ENCODE measurements at places on chromosomes 12 and 14.

DNA sequence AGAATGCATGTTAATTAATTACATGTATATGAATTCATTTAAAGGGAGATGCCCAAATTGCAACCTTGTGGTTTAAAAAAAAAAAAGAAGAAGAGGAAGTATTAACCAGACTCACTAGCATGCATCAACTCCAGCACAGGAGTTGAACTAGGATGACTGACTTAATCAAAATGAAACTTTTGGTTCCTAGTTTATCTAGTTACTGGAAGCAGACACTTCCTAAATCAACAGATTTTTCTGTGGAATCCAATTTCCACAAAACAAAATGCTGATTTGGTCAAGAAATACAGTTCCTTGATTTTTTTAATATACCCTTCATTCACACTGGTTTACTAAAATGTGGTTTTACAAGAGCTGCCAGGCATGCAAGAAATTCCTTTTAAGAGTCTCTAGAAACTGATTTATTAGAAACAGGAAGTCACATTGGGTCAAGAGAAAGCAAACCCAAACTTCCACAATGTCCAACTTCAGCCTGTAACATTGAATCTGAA is 41.6 kb downstream of the ITPR2 start:
- DNase-seq = peak; percentile 22

DNA sequence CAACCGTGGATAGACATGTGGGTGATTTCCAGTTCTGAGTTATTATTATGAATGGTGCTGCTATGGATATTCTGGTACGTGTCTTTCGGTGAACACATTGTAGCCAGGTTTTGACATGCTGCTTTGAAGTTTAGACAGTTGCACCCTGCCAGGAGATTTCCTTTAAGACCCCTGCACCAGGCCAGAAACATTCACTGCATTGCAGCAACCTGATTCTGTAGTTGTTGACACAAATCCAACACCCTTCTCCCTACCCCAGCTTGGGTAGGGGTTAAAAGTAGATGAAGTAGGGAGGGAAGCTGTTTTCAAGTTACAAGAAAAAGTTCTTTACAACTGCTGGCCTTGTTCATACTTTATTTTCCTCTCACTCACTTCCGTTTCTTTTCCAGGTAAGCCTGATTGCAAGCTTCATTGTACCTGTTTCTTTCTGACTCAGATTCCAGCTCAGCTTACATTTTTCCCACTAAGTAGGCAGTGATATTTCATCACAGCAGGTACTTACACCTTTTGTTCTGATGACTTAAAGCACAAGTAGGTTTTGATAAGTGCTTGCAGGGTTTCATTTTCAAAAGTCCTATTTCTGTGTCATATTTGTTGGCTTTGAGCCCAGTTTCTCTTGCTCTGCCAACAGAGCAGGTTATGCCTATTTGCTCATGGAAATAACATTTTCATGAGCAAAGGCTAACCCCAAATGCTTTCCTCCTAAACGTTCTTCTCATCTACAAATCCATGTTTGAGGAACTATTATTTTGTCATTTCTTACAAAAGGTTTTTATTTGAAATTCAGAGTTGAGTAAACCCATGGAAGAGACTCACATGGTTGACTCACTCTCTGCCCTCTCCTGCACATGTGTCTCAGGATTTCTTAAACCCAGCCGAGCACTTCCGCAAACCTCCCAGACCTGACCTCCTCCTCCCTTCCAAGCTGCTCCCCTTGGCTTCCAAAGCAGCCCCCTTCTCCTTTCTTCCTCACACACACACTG is 12.1 kb upstream of the LTA4H start:
- peak; percentile 36 for DNase-seq

GRCh38 chr14:51619561-51619960 is 32.1 kb upstream of the FRMD6 start:
- DNase-seq = no peak

DNA sequence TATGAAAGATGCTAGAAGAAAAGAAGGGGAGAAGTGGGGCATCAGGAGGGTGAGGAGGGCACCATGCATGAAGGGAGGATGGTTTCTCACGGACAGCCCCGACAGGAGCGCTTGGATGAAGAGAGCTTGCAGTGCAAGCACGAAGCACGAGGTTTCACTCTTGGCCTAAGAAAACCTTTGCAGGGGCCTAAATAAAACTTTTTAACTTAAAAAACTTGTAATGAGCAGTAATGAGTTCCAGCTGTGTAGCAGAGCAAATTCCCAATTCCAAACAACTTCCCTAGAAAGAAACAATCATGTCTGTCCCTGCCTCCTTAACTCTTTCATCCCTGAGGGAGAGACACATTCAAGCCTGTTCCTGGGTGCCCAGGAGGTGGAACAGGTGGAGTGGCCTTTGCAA is 119.5 kb downstream of the PAH start:
- no peak for DNase-seq

DNA sequence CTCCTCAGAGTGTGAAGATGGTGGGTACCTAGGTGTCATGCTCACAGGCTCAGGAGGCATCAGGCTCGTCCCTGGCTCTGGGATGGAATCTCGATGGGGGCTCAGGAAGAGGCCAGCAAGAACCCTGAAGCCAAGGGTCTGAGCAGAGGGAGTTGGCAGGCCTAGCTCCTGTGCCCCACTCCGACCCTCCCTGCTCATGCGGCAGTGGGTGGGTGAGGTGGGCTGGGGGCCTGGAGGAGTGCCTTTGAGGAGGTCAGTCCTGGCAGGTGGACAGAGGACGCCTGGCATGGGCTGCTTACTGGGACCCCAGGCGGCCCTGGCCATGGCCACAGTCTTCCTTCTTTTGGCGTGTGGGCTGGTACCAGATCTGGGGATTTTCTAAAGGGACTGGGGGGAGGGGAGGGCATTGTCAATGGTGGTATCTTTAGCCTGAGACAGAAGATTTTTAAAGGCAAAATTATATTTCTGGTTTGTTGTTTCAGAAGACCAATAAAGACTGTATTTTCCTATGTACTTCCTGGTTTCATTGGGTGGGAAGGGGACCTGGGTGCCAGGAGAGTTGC is 16.0 kb downstream of the LRTM2 start:
- DNase-seq = no peak

GRCh38 chr14:49586673-49587460 is 687 bp upstream of the RPS29 start:
- peak; percentile 86 for DNase-seq

DNA sequence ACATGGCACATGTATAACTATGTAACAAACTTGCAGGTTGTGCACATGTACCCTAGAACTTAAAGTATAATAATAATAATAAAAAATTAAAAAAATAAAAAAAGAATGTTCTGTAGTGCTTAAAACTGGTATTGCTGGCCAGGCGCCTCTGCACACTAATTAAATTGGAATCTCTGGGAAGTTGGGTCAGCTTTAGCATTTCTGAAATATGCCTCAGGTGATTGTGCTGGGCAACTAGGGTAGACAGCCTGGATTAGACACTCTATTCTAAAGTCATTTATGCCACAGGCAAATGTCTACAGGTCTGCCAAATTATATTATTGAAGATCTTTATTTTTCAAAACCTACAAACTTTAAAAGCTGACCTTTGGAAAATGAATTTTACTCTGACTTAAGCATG is 55.3 kb downstream of the PPM1H start:
- DNase-seq = no peak

DNA sequence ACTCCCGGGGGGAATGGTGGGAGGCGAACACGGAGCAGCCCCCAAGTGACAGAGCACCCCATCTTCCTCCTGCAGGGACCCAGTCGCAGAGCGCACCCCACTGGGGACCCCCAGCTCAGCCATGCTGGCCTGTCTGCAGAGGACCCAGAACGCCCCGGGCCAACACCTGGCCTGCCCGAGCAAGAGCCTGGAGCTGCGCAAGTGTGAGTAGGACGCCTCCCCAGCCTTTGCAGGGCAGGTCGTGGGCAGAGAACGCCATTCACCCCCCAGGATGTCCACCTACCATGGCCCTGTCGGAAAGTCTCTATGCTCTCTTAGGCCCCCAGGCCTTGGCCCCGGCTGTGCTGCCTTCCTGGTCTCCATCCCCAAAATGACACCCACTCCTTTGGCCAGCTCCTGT is 30.4 kb downstream of the FAM222A start:
- no peak for DNase-seq

DNA sequence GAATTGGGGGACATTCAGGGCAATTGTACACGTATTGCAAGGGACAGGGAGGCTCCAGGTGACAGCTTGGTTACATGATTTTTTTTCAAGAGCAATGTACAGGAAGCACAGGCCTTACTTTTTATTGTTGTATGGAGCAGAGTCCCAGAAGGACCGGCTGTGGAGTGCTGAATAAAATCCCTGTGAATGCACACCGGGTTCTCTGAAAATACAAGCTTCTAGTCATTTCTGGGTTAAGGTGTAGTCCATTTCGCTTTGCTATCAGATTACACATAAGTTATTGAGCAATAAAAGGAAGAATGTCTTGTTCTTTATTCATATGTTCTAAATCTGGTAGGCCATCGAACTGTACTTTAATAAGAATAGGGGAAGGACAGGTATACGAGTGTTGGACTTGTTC is 52.2 kb downstream of the PDE3A start:
- DNase-seq = no peak

GRCh38 chr12:87315-87714 is 20.7 kb downstream of the IQSEC3 start:
- no peak for DNase-seq

DNA sequence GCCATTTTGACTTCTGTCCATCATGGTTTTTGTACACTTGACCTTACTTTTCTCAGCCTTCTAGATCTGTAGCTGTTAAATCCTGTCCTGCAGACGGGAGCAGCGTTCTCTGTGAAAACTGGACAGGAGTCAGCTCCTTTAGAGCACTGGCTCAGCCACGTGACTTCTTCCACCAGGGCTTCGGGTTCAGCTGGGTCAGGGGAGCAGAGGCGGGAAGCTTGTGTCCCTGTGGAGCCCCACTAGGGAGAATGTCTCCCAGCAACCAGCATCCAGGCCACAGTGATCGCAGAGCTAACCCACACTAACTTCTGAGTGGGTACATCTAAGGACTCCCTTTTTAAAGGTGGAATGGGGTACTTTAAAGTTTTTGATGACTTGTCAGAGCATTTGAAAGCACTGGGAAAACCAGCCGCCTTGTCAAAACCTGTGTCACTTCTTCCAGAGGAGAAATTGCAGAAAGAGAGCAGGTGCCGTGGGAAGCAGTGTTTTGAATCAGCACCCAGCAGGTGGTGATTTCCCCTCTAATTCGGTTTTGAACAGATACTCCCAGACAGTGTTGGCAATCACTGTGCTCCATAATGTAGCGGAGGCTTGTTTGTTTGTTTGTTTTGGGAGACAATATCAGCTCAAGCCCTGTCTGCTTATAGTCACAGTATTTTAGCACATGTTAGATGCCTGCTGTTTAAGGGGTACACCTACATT is 17.9 kb downstream of the DERA start:
- no peak for DNase-seq

- no peak for DNase-seq
Measured at GRCh38 chr12:43806737-43807072, 588 bp upstream of the TWF1 start.

DNA sequence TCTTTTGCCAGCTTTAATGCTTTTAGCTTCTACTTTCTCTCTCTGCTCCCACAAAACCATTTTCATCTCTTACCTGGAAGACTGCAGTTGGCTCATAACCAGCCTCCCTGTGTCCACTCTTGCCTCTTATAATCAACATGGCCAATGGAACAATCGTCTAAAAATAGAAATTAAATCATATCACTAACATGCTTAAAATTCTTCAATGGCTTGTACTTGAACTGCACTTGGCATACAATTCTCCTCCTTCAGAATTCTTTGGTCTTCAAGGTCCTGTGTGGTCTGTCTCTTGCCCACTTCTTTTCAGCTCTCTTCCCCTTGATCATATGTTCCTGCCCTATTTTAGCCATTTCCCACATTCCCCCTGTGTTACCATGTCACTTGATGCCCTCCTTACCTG is 342.2 kb downstream of the ATP23 start:
- DNase-seq = no peak

DNA sequence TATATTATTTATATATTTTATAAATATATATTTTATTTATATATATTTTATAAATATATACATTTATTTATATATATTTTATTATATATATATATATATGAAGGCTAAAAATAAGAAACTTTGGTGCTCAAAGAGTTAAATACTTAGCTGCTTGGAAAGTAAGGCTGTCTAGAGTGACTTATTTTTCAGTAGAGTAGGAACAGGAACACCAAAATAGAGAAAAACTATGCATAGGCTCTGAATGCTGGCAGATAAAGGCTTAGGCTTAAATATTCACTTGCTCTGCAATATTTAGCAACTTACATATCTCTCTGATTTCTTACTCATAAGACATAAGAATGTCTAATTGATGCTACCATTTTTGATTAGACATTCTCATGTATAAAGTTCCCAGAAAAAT is 991.2 kb downstream of the VRK1 start:
- no peak for DNase-seq

DNA sequence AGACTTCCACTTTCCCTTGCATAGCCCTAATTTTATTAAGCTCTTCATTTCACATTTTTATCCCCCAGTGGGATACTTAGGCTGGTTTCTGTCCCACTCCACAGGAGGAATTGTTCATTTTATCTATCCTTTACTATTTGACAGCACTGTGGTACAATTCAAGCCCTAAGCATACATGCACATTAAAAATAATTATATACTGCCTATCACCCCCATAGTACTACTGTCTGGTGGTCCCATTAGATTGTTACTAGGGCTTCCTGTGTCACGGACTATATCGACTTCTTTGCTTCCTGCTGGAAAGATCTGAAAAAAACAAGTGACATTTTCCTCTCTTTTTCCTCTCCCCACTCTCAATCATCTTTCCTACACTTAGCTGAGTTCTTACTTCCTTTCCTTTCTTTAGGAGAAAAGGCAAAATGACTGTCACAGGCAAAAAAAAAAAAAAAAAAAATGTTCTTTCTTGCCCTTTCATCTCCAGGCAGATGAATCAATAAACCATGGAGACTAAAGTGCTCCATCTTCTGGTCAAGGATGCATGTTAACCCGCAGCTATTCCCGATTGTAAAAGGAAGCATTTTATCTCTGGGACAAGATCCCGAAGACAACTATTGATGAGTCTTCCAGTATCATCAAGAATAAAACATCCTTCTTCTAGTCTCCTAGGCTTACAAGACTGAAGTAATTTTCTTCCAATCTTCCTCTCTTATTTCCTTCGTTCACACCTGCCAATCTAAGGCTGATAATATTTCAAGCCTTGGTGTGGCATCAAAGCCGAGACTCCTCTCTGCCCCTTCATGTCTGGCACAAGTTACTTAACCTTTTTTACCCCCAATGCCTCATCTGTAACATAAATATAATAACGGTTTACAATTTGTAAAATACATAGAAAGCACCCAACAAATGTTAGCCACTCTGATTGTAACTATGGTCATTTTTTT is 94.4 kb upstream of the PLEKHG7 start:
- DNase-seq = peak; percentile 57
